ENCODE measurements at places on chromosomes 3 and 15. TPM values are rescaled to one million over a fixed set of nuclear protein-coding genes. Genes with fewer than 3 reads are reported as not detected.

Gene DNAH12
- not detected for total RNA-seq

Gene OXSR1
- total RNA-seq: 23.2 TPM

Gene HTR3E
- total RNA-seq: not detected

Gene ZNF385D
- 0.40 TPM for total RNA-seq

Gene FBLN2
- total RNA-seq: 25.2 TPM

Gene ECE2
- not detected for total RNA-seq

Gene PGBD4
- total RNA-seq: 1.4 TPM

Gene FETUB
- not detected for total RNA-seq

Gene WDR53
- total RNA-seq: 14.5 TPM

Gene NRG4
- total RNA-seq: 0.13 TPM

Gene CLDN16
- total RNA-seq: not detected

Gene TMC3
- total RNA-seq: not detected

Gene SKOR1
- 0.13 TPM for total RNA-seq

Gene SERPINI2
- not detected for total RNA-seq

Gene LRRC3B
- total RNA-seq: not detected

Gene SSUH2
- total RNA-seq: not detected

Gene ADPGK
- total RNA-seq: 47.6 TPM

Gene SLTM
- total RNA-seq: 25.2 TPM

Gene PIAS1
- 11.9 TPM for total RNA-seq

Gene GUCA1C
- total RNA-seq: not detected

Gene ANKRD34C
- total RNA-seq: not detected

Gene ITPKA
- 44.2 TPM for total RNA-seq

Gene PLA1A
- not detected for total RNA-seq

Gene LRRIQ4
- not detected for total RNA-seq

Gene CAMKV
- total RNA-seq: not detected

Gene SRPRB
- total RNA-seq: 31.2 TPM

Gene ALS2CL
- total RNA-seq: 2.1 TPM

Gene MYO5C
- total RNA-seq: not detected

Gene SMCO1
- not detected for total RNA-seq

Gene SLC12A1
- total RNA-seq: 0.13 TPM

Gene BCHE
- total RNA-seq: 28.6 TPM

Gene PIF1
- total RNA-seq: 6.2 TPM

Gene GP5
- total RNA-seq: 0.24 TPM

Gene SLC49A4
- 7.4 TPM for total RNA-seq

Gene FBXW12
- total RNA-seq: not detected

Gene LRRC58
- total RNA-seq: 19.3 TPM

Gene LYSMD4
- total RNA-seq: 3.6 TPM

Gene PLIN1
- 0.72 TPM for total RNA-seq

Gene BBS4
- 13.2 TPM for total RNA-seq

Gene LTF
- not detected for total RNA-seq

Gene CALML4
- 0.39 TPM for total RNA-seq

Gene PPM1M
- total RNA-seq: 22.4 TPM

Gene TEX55
- total RNA-seq: not detected

Gene GRIP2
- total RNA-seq: not detected

Gene CACNA2D3
- total RNA-seq: not detected

Gene ADCY5
- total RNA-seq: 0.13 TPM

All from epithelial cell of alveolus of lung (primary cell).